Natural killer cell treated with Interleukin-12 subunit alpha and Interleukin-12 subunit beta and Interleukin-15 and Interleukin-18, amount 100 ng/mL, for 72 hours (primary cell): ENCODE measurements at places on chromosomes 12 and 14. TPM values are rescaled to one million over a fixed set of nuclear protein-coding genes. Genes with fewer than 3 reads are reported as not detected.

Gene KLRC4
- 5.4 TPM for total RNA-seq

Gene RIN3
- total RNA-seq, result 151 TPM

DNA sequence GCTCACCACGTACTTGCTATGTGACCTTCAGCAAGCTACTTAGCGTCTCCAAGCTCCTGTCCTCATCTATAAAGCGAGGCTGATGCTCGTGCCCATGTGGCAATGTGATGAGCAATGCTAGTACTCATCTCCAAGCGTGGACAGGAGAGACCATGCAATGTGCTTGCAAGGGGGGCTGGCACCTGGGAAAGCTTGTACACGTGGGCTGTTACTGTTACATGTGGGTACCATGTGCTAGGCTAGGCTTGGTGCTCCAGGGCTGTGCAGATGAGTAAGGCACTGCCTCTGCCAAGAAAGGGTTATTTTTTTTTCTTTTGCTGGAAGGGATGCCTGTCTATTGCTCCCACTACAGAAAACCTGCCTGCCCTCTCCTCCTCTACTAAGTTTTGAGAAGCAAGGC is 46.6 kb downstream of the TSPAN11 start:
- H3K36me3 ChIP-seq, result no peaks in the 10 kb centered on the region
- no peaks in the 10 kb centered on the region for H3K27me3 ChIP-seq
- H3K4me1 ChIP-seq, result no peaks in the 10 kb centered on the region
- no peak overlapping the region for H3K27ac ChIP-seq
- no peak for DNase-seq

DNA sequence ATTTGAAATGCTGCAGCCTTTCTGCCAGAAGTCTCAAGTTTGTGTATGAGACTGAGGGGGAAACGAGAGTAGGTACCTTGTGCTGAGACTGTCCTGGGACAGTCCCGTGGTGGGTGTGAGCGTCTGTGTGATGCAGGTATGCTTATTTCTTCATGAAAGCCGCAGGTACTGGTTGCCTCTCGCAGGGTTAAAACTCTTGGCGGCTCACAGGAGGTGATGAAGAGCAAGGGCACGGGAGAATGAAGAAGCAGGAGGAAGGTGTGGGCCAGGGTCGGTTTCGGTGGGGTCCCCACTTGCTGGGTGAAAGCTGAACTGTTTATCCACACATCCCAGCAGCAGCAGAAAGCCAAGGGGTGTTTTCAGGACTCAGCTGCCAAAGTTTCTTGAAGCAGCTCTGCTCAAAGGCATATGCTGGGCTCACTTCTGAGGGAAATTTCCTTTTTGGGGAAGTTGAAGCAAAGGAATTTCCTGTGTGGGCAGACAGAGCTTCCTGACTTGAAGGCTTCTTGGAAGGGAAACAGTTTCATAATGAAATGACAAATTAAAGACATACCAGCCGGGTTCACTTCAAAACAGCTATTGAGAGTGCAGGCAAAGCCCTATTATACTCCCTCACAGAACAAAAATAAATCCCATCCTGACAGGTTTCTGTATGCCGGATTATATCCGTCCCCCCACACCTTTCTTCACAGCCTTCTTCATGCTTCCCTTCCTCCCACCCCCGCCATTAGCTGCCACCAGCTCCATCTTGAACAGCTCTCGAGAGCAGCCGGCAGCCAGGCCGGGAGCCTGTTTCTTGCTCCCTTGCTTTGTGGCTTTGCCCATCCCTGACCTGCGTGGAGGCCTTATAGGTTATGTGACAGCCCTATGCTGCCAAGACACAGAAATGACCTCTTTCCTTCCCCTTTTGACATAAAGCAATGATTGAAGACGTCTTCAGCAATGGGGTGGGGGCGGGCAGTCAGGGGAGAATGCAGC is 116.6 kb downstream of the ETV6 start:
- no peak for DNase-seq
- H3K4me1 ChIP-seq, result peaks cover 65% of the 10 kb centered on the region

- no peaks in the 10 kb centered on the region for H3K27me3 ChIP-seq
- DNase-seq, result no peak
- no peak overlapping the region for H3K27ac ChIP-seq
- no peaks in the 10 kb centered on the region for H3K4me1 ChIP-seq
Measured at GRCh38 chr14:44418856-44419255, 88.2 kb downstream of the FSCB start.

GRCh38 chr12:39062266-39062996 is 157.0 kb upstream of the CPNE8 start:
- no peaks in the 10 kb centered on the region for H3K4me1 ChIP-seq
- no peak overlapping the region for H3K4me3 ChIP-seq
- H3K27me3 ChIP-seq, result no peaks in the 10 kb centered on the region
- H3K27ac ChIP-seq, result no peak overlapping the region
- no peak for DNase-seq
- no peaks in the 10 kb centered on the region for H3K36me3 ChIP-seq

DNA sequence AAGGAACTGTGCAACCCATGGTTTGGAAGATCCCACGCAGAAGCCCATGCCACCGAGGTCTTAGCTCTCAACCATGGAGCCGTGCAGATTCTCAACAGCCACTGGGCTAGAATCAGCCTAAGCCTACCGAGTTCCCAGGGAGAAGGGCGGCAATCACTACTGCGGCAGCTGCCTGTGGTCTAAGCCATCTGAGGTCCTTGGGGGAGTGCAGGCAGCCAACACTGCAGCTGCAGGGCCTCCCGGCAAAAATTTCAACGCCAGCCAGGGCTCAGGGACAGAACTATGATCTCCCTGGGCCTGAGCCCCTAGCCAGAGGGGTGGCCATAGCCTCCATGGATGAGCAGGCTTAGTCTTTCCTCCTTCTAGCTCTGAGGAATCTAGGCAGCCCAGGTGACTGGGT is 156.8 kb upstream of the CLEC14A start:
- no peak for DNase-seq
- no peaks in the 10 kb centered on the region for H3K4me1 ChIP-seq
- H3K36me3 ChIP-seq, result no peaks in the 10 kb centered on the region
- no peaks in the 10 kb centered on the region for H3K27me3 ChIP-seq
- no peak overlapping the region for H3K27ac ChIP-seq

DNA sequence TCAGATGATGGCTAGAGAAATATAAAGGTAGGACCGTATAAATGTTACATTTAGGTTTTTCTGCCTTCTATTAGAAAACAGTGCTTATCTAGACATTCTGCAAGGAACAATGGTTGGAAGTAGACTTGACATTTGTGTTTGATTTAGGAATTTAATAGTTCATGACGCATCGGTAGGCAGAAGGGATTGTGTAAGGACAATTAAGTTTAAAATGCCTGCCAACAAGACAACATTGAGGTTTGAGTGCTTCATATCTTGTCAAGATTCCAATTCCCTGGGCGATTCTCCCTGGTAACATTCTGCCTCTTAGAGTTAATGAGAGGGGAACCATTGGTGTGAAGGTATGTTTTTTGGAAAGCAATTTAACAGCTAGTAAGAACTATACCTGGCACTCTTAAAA is 186.8 kb upstream of the RBM19 start:
- no peak overlapping the region for H3K4me3 ChIP-seq
- peaks cover 6% of the 10 kb centered on the region for H3K27me3 ChIP-seq
- no peaks in the 10 kb centered on the region for H3K4me1 ChIP-seq

- H3K27ac ChIP-seq, result no peak overlapping the region
- peaks cover 5% of the 10 kb centered on the region for H3K4me1 ChIP-seq
Measured at GRCh38 chr14:74261288-74261687, 22.0 kb downstream of the VSX2 start.

- no peaks in the 10 kb centered on the region for H3K27me3 ChIP-seq
- peaks cover 19% of the 10 kb centered on the region for H3K36me3 ChIP-seq
- DNase-seq, result no peak
- peak overlapping the region; percentile 3 for H3K4me3 ChIP-seq
- H3K4me1 ChIP-seq, result peaks cover 36% of the 10 kb centered on the region
- H3K27ac ChIP-seq, result no peak overlapping the region
Measured at GRCh38 chr14:92800525-92800924, 6.4 kb downstream of the GOLGA5 start.

GRCh38 chr12:131232036-131232435 is 278.3 kb downstream of the ADGRD1 start:
- no peak overlapping the region for H3K27ac ChIP-seq
- no peak overlapping the region for H3K4me3 ChIP-seq
- H3K36me3 ChIP-seq, result no peaks in the 10 kb centered on the region
- peaks cover 24% of the 10 kb centered on the region for H3K27me3 ChIP-seq
- no peaks in the 10 kb centered on the region for H3K4me1 ChIP-seq

Gene TMCC3
- 1.8 TPM for total RNA-seq

DNA sequence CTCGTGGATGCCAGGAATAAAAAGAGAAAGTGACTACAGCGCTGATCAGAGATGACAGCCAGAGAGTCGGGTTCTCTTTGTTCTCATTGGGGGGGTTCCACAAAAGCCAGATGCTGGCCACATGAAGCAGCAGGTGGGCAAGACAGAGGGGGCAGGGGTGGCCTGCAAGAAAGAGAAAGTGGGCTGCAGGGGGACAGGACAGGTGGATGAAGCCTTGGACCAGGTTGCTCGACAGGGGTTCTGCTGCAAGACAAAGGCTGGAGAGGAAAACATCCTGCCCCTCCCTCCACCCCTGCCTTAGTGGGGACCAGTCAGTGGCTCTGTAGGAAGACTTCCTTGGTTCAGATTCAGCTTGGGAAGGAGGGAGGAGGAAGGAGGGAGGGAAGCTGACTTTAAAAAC is 126.2 kb downstream of the KSR2 start:
- no peak for DNase-seq
- no peaks in the 10 kb centered on the region for H3K4me1 ChIP-seq

- no peaks in the 10 kb centered on the region for H3K4me1 ChIP-seq
- DNase-seq, result no peak
- H3K4me3 ChIP-seq, result no peak overlapping the region
- H3K27me3 ChIP-seq, result peaks cover 7% of the 10 kb centered on the region
- H3K27ac ChIP-seq, result no peak overlapping the region
- no peaks in the 10 kb centered on the region for H3K36me3 ChIP-seq
Measured at GRCh38 chr12:14810953-14811483, 3.0 kb downstream of the SMCO3 start.

Gene LRRK2
- 0.29 TPM for total RNA-seq

DNA sequence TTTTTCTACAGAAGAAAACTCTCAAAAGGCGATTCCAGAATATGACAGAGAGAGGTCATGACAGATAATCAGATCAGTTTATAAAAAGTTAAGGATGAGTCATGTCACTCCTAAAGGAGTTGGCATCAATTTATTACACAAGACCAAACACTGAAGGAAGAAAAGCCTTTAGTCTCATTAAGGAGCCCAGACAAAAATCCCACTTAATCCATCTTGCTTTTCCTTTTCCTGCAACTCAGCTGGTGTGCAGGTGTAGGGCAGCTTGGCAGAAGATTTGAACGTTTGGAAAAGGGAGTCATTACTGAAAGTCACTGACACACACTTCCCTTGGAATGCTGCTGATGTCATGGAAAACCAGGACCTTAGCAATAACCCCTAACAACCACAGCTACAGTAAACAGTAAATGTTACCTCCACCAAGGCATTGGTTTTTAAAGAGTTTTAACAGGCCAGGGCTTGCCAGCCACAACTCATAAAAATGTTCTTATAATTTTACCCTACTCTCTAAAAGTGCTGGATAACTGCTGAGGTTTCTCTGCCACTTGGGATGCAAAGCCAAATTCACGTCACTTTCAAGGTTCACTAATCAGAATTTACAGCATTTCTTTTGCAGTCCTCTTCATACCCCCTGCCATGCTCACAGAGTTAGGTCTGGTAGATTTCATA is 320.6 kb downstream of the RAD51B start:
- no peak overlapping the region for H3K27ac ChIP-seq
- H3K27me3 ChIP-seq, result no peaks in the 10 kb centered on the region
- peaks cover 6% of the 10 kb centered on the region for H3K4me1 ChIP-seq
- H3K36me3 ChIP-seq, result no peaks in the 10 kb centered on the region
- no peak for DNase-seq
- no peak overlapping the region for H3K4me3 ChIP-seq

GRCh38 chr12:112907415-112908157 is 824 bp downstream of the OAS1 start:
- H3K4me3 ChIP-seq, result peak overlapping the region; percentile 99
- peaks cover 39% of the 10 kb centered on the region for H3K4me1 ChIP-seq
- no peaks in the 10 kb centered on the region for H3K27me3 ChIP-seq
- peaks cover 8% of the 10 kb centered on the region for H3K36me3 ChIP-seq
- H3K27ac ChIP-seq, result peak overlapping the region; percentile 82
- DNase-seq, result no peak

Gene SLC10A1
- total RNA-seq, result not detected

GRCh38 chr12:32508626-32509025 is 109.3 kb downstream of the FGD4 start:
- no peak for DNase-seq
- no peaks in the 10 kb centered on the region for H3K36me3 ChIP-seq
- H3K4me1 ChIP-seq, result no peaks in the 10 kb centered on the region
- no peak overlapping the region for H3K27ac ChIP-seq

- no peak for DNase-seq
- no peaks in the 10 kb centered on the region for H3K4me1 ChIP-seq
- H3K36me3 ChIP-seq, result no peaks in the 10 kb centered on the region
- no peak overlapping the region for H3K27ac ChIP-seq
Measured at GRCh38 chr12:44357494-44357893, 518.6 kb downstream of the NELL2 start.
